Hepatocyte (in vitro differentiated cells): ENCODE measurements at places on chromosomes 3 and 15.

GRCh38 chr15:83107841-83108181, 366 bp downstream of the TM6SF1 start:
- no peak for DNase-seq

DNA sequence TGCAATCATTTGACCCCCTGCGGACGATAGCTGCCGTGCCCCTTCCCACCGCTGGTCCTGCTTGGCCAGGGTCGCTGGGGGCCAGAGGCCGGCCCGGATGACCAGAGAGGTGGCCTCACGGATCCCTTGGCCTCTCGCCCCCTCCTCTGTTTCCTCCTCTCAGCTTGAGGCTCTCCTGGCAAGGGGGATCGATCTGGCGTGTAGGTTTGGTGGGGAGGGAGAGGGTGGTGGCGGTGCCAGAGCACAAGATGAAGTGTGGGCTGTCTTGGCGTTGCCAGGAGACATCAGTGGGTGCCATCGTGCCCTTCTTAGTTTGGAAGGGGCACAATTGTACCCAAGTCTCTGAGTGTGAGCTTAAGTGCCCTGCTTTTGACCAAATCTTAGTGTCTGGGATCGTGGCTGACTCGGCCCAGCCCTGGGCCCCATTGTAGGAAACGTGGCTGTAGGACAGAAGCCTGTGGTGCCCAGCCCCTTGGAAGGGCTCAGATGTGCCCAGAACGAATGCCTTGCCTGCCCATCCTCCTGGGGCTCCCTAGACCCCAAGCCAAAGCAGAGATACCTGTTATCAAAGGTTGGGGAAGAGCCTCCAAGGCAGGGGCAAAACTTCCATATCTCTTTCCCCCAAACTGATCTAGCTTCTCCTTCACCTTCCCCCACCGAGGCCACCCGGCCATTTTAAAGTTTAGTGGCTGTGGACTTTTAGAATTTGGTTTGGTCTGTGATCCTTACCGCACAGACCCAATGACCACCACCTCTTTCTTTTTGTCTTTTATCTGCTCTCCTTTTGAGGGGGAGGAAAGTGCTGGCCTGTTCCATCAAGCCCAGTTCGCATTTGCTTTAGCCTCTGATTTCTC, 14.4 kb downstream of the NR2F2 start:
- DNase-seq = no peak

- DNase-seq = no peak
Measured at GRCh38 chr3:114384558-114384903, 90.7 kb downstream of the TIGIT start.

DNA sequence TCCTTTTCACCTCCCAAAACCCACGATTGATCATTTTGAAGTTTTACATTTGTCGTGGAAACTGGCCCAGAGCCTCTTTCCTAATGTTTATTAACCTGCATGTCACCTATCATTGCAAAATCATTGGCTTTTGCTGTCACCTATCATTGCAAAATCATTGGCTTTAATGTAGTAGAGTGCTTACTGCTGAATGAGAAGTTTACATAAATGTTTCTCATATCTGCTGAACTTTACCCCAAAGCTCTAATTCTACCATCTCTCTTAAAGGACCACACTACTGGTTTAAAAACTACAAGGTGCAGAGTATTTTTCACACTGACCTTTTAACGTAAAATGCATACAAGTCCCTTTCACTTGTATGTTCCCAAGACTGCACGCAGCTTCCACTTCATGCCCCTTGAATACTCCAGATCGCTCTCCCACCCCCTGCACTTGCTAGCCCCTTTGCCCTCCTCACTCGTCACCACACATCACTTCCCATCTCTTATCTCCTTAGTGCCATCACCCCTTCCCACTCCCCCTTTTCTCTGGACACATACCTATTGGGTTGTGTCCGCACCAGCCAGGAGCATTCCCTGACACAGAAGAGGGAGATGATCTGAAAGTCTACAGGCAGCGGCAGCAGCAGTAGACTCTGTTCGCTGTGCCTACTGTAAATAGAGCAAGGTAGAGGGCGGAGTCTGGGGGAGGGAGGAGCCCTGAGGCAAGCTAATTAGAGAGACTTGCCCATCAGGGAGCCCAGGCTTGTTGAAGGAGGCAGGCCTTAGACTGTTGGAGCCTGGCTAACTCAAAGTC, 30.2 kb upstream of the ATOSA start:
- DNase-seq = peak; percentile 80

- DNase-seq = peak; percentile 81
Measured at GRCh38 chr15:52678468-52679231, 538 bp downstream of the ATOSA start.
